SK-N-SH treated with all-trans-retinoic acid at 6 μM for 48 hours (cell line): ENCODE measurements at places on chromosomes 7 and 10.

DNA sequence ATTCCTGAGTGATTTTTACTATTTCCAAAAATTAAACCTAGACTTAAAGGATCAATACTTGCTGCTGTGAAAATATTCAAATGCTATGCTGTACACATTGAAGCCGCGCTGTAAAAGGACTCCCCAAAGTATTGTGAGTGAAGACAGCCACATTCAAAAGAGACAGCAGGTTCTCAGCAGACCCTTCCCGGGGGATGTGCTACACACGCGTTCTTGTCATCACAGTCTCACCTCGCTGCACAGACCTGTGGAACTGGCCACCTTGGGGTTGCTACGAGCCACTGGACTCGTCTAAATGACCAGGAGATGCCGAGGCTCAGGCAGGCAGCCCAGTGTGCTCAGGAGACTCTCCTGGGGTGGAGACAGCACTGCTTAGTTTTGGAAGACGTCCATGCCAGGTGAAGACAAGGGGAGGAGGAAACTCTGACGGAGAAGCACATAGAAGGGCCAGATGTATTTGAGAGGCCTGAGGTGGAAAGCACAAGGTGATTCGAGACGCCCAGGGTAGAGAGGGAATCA, 367.7 kb upstream of the SHH start:
- no peak for ATAC-seq

DNA sequence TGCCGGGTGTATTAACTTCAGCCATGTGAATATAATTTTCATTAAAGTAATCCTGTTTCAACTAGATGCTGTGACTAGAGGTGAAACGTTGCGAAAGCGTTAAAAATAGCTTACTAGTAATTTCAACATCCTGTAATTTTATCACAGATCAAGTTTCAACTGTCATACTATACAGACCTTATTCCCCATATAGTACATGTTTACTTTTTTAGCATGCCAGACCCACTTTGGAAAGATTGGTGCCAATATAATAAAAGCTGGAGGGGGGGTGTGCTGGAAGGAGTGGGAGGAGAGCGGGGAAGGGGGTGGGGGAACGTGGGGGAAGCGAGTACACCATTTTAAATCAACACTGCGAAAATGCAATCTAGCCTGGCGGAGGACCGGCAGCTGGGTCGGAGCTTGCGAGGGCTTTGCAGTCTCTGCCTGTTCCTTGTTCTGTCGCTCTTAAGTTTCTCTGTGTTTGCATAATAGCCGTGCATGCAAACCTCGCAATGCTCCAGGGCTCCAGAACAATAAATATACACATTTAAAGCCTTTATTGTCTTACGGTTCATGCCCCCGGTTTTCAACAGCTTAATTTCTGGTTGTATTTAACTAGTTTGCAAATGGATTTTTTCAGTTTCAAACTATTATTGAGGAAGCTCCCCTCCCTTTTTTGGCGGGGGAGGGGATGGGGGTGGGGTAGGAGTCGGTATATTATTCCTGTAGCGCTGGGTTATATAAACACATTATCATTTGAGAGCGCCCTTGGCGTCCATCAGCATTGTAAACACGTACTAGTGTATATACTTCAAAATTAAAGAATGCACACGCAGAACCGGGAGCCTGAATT, 1.3 kb upstream of the ARID5B start:
- ATAC-seq, result peak; percentile 18

- no peak for ATAC-seq
Observed at GRCh38 chr10:34835908-34836508, 20.9 kb upstream of the PARD3 start.

GRCh38 chr7:25032774-25033743, 53.1 kb upstream of the OSBPL3 start:
- ATAC-seq, result peak; percentile 24

GRCh38 chr7:44977959-44978335, 868 bp downstream of the MYO1G start:
- ATAC-seq, result no peak

- peak; percentile 89 for ATAC-seq
Observed at GRCh38 chr7:124155432-124156022, 122.7 kb upstream of the TMEM229A start.

DNA sequence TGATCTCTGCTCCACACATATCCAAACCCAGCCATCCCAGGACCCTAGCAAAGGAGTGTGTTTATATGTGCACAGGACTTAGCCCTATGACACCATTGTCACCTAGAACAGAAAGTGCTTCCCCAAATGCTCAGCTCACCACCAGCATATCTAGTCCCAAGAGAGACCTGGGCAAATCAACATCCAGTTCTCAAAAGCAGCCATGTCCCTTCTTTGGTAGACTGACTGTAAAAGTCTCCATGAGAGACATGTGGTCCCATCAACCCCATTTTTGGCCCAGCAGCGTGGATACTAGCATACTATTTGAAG, 20.9 kb upstream of the ARHGAP22 start:
- no peak for ATAC-seq

- no peak for ATAC-seq
Observed at GRCh38 chr7:154287356-154287755, 235.2 kb downstream of the DPP6 start.

DNA sequence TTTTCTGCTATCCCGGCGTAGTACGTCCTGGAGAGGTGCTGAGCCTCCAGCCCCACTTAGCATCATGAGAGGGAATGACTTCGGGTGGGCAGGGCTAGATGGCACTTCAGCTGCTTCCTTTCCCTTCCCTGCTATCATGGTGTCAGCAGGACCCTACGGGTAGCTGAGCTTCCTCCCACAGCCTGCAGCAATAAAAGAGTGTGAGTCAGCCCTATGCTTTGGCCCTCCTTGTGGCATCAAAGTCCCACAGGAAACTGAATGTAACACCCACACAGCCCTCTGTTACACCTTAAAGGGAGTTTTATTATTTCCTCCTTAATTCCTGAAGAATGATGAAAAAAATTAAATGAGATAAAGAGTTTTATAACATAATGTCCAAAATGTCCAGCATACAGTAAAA, 458.1 kb downstream of the RPS24 start:
- no peak for ATAC-seq

GRCh38 chr10:125691160-125691981, 8.4 kb upstream of the TEX36 start:
- ATAC-seq, result no peak

DNA sequence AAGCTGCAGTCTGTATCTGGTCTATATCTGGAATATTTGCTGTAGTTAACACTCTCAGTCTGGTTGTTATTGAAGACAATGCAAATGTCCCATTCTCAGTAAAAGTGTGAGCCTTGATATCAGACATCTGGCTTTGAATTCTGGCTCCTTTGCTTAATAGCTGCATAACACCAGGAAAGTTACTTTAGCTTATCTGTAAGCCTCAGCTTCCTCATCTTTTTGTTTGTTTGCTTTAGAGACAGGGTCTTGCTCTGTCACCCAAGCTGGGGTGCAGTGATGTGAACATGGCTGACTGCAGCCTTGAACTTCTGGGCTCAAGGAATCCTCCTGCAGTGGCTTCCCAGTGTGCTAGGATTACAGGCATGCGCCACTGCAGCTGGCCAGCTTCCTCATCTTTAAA, 41.3 kb downstream of the CNNM2 start:
- no peak for ATAC-seq

GRCh38 chr10:50992972-50993766, 81.1 kb upstream of the PRKG1 start:
- peak; percentile 70 for ATAC-seq

DNA sequence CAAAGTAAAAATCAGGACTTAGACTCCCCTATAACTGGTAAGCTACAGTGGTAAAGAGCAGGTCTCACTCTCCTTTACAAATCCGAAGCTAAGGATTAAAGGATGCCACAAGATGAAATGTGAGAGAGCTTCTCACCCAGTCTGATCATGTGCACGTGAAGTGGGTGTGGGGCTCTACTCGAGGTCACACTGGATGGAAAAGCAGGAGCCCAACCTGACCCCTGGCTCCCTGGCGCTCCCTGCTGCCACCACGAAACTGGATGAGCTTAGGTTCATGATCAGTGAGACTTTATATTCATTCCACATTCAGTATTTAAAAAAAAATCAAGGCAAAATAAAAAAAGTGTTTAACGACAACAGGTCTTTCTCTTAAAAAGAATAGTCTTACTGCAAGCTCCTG, 21.7 kb upstream of the FOXI2 start:
- no peak for ATAC-seq

- peak; percentile 43 for ATAC-seq
Observed at GRCh38 chr10:117271427-117271826, 30.5 kb downstream of the SLC18A2 start.

- ATAC-seq, result no peak
Observed at GRCh38 chr10:104824380-104825006, 183.4 kb downstream of the SORCS3 start.

DNA sequence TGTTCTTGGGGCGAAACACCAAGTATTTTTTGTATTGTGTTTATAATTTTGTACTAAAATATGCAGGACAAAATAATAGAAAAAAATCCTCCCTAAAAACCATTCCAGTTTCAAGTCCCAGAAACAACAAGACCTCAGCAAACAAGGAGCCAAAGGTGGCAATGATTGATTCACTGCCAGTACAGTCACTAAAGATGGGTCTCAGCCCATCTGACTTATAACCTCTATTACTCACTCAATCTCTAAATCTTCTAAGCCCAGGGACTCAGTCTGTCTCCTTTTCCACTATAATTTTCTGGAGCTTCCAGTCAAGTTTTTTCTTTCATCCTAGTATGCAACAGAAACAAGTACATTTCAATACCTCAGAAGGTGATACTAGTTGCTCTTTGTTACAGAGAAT, 33.3 kb downstream of the SNX13 start:
- ATAC-seq, result no peak

DNA sequence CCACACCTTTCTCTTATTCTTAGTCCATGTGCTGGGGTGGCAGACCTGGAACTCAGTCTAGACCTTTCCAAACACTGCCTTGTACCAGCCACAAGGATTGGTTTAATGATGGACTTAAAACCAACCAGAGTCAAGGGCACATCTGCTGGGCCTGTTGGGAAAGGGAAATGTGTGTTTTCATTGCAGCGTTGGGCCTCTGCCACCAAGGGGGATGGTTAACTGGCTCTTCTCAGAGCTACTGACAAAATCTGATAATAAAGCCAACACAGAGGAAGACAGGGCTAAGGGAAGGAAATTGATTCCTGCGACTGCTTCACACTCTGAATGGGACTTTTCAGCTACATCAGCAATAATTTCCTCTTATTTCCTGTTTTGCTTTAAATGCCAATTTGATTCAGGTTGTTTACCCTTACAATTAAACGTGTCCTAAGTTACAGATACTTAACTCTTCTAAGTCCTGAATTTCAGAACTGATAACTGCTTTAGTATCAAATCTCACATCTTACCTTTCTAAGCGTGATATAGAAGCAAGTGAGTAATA, 68.4 kb upstream of the MALRD1 start:
- no peak for ATAC-seq

- ATAC-seq, result no peak
Observed at GRCh38 chr10:46552526-46553237, 3.8 kb downstream of the GPRIN2 start.
